ENCODE measurements at places on chromosomes 16 and 17.

DNA sequence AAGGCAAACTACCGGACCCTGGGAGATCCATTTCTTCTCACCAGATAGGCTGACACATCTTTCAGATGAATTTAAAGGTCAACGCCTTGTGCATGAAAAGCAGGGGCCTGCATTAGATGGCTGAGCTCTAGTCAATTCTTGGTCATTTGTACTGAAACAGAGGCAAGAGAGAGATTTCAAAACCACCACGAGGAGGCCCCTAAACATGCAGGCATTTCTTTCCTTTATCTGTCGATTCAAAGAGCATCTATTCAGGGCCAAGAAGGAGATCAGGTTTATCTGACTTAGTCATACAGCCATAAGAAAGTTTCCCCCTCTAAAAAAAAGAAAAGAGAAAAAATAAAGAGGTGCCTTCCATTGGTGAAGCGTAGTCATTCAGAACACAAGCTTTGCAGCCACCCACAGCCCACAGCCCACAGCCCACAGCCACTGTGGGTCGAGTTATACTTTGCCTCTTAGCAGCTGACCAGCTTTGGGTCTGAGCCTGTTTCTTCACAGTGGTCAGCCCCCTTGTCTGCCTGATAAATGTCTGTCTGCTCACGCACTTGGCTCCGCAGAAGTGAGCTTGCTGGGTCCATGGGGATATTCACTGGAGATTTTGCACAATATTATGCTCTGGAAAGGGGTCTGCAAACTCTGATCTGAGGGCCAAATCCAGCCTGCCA is 207.5 kb downstream of the CDH13 start:
- DNase-seq = no peak

GRCh38 chr16:78258375-78259065 is 159.1 kb downstream of the WWOX start:
- peak; percentile 13 for DNase-seq

- no peak for DNase-seq
Measured at GRCh38 chr17:75734674-75735294, 13.5 kb downstream of the ITGB4 start.

GRCh38 chr16:84810518-84811273 is 9.1 kb upstream of the CRISPLD2 start:
- no peak for DNase-seq

GRCh38 chr17:64784353-64785010 is 122.4 kb upstream of the SMURF2 start:
- no peak for DNase-seq

DNA sequence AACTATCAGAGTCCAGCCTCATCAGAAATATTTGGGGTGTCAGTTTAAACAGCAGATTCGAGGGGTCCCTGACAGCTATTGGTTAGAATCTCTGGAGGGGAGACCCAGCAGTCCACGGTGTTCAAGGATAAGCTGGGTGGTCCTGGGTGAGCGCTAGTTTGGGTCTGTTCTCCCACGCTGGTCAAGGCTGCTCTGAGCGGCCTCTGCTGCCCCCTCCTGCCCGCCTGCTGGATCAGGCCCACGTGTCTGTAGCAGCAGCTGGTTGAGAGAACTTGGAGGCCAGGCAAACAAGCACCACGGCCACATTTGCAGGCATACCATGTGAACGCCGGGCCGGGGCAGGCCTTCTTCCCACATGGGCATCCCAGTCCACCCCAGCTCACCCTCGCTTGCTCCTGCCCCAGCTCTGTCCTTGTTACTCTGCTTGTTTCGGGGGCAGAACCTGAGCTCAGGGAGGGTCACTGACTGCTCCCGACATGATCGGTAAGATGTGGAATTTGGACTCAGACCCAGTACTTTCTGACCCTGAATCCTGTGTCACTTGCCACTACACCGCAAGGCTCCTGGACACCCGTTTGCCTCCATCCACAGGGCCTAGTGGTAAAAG is 7.4 kb downstream of the FOXF1 start:
- DNase-seq = peak; percentile 59

- no peak for DNase-seq
Measured at GRCh38 chr16:54033747-54034146, 252.8 kb downstream of the IRX3 start.

DNA sequence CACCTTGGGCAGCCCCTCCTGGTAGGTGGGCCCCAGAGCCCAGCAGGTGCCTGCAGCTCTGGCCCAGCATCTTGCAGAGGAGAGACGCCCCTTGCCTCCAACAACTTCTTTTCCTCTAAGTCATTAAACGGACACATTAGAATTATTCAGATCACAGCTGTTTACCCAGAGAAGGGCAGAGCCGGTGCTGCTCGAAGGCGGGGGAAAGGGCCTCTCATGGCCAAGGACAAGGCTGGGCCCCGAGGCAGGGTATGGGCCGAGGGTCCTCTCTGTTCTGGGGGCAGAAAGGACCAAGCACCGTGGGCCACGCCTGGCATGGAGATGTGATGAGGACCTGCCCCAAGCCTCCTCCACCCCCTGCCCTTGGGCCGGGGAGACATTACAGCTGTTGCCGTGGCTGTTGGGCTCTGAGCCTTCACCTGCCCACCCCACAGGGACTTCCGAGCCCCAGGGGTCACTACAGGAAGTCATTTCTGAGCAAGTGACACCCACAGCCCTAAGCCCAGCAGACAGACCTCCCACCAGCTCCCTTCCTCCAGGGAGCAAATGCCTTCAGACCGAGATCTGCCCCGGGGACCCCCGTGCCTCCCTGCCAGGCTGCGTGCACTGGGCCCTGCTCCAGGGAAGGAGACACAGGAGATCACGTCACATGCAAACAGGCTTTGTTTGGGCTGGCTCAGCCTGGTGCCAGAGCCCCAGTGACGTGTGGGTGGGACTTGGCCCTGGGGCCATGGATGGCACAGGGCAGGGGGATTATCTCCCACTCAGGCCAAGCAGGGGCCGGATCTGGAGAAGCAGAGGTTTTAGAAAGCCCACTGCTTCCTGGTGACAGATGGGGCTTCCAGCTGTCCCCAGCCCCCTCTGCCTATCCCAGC is 699 bp upstream of the PVALEF start:
- peak; percentile 59 for DNase-seq

DNA sequence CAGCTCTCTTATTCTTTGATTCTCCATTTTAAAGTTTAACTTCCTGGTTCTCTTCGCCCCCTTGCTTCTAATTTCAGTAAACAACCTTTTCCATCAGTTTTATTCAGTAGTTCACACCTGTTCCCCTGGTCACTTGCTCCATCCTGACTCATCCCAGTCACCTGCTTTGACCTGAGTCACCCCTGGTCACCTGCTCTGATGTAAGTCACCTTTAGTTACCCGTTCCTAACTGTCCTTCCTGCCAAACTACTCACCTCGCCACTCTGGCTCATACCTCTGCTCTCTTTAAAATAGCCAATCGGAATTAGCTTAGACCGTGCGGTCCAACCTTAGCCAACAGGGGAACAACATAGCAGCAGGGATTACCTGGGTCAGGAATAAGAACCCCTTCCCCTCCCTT is 4.7 kb upstream of the NLRC5 start:
- DNase-seq = no peak

DNA sequence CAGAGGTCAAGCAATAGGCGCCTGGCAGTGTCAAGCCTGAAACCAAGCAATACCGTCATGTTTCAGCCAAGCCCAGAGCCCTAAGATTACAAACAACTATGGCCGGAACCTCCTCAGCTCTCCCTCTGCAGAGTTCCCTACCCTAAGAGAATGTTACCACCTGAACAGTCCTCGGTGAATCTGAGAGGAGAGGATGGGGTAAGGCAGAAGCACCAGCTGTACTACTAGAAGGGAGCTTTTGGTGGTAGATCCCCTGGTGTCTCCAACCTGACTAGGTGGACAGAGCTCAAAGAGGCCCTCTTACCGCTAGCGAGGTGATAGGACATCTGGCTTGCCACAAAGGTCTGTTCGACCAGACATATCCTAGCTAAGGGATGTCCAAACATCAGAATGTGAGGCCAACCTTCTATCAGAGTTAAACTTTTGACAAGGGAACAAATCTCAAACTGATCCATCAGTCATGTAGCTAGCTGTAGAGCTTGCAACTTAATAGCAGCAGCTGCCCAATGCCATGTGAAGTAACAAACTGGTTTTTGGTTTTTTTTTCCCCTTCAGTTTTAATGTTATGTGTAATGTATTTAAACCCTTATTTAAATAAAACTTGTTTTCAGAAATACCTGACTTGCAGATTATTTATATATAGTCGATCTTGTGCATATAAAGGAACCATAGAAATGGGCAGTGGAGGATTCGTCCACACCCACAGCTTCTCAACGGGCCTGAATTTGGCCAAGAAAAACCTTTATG is 2.5 kb downstream of the EIF1 start:
- no peak for DNase-seq

- DNase-seq = no peak
Measured at GRCh38 chr16:9095656-9096397, 4.4 kb downstream of the HAPSTR1 start.

GRCh38 chr17:75315541-75316243 is 26.5 kb upstream of the SLC25A19 start:
- no peak for DNase-seq

DNA sequence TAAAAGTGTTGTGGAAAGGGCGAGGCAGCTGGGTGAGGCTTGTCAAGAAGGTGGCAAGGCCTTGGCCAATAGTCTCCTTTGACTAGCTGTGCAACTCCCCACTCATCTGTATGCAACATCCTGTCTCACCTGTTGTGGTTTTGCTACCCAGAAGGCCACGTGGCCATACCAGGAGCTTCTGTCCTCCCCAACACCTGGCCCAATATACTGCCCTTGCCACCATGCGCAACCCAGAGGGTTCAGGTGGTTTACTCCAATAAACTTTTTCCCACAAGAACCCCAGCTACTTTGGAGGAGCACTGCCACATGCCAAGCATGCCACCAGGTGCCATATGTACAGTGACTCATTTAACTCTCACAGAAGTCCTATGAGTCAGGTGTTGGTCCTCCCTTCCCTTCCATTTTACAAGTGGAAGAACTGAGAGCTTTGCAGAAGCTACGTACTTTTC is 10.2 kb downstream of the MYO19 start:
- DNase-seq = no peak

GRCh38 chr16:70478912-70479341 is 24.5 kb downstream of the FCSK start:
- no peak for DNase-seq

DNA sequence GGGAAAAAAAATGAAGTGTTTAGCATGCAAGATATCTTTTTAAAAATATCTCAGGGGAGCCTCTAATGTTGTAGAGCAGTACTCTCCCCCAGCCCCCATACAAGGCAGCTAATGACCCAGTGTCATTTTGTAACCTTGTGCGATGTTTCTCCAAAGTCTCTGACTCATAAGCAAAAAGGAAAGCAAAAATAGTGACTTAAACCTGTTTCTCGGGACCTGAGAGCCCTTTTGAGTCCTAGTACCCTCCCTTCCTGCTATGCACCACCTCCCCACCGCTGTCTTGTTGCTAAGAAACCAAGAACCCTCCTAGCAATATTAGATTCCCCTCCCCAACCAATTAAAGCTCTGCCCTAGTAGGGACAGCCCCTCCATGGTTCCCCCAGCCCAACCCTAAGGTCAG is 2.8 kb downstream of the MYCBPAP start:
- DNase-seq = no peak

GRCh38 chr16:86002178-86002900 is 103.4 kb downstream of the IRF8 start:
- no peak for DNase-seq

Measured in midbrain (tissue), 1 donor.